Mucosa of descending colon (tissue), 3 donors: ENCODE measurements at places on chromosomes 3 and 15. TPM values are rescaled to one million over a fixed set of nuclear protein-coding genes. Genes with fewer than 3 reads are reported as not detected.

Gene CPNE9
- total RNA-seq, result not detected

Gene KLHL40
- total RNA-seq, result not detected

Gene APEH
- 142 TPM for total RNA-seq

Gene SMAD6
- 18.5 TPM for total RNA-seq

Gene CHRM5
- total RNA-seq, result not detected

Gene USP50
- 0.38 TPM for total RNA-seq

Gene PDZRN3
- total RNA-seq, result 18.5 TPM

Gene SKIL
- 51.3 TPM for total RNA-seq

Gene SLC6A6
- total RNA-seq, result 11.2 TPM

DNA sequence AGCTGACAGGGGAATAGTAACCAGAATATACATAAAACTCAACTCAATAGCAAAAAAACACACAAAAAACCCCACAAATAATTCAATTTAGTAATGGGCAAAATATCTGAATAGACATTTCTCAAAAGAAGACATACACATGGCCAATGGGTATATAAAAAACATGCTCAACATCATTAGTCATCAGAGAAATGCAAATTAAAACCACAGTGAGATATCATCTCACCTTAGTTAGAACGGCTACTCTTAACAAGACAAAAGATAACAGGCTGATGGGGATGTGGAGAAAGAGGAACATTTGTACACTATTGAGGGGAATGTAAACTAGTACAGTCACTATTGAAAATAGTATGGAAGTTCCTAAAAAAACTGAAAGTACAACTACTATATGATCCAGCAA, 678.6 kb downstream of the MECOM start:
- DNase-seq, result no peak

DNA sequence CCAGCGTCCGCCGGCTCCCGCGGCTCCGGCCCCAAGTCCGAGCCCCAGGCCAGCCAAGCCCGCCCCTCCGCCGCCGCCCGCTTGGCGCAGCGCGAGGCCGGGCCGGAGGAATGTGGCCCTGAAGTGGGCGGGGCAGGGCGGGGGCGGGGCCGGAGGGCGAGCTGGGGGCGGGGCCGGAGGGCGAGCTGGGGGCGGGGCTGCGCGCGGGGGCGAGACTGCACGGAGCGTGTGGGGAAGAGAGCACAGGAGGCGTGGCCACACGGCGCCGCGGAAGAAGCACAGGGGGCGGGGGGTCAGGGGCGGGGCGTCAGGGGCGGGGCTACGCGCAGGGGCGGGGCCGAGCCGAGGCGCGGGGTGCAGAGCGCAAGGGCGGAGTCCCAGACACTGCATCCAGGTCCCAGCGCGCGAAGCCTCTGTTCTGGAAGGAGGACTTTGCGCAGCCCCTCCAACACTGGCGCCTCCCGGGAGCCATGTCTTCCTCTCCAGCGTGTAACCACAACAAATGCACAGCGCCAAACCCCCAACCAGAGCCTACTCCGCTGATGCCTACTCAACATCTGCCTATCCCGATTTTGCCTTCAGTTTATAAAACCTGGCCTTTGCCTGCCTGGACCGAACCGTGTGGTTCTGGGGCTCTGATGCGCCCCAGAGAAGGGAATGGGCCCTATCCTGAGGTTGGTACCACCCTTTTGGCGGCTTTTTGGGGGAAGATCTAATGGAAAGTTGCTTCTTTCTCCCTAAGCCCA, 105.5 kb downstream of the IQSEC1 start:
- DNase-seq, result peak; percentile 93

DNA sequence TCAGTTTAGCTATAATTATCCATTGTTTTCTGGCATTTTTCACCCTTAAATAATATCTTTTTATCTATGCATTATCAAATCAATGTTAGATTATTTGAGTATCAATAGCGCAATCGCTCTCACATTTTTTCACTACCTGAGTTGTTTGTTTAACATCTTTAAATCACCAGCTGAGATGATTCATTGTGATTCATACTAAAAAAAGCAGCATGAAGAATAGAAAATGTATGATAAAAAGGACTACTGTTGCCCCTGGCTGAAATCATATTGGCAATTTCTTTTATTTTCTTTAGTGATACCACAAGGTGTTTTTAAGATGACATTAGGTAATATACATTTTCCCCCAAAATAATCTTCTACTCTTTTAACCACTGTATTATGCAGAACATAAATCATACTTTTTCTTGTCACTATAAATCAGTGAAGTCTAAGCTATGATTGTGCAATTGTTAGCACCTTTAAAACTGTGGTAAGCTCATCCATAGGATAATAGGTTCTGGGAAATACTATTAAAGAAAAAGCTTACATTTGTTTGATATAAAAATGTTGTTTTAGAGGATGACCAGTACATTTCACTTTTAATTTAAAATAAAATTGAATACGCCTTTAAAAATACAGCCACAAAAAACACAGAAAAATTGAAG, 889.1 kb downstream of the NAALADL2 start:
- no peak for DNase-seq

GRCh38 chr3:182309120-182309519, 484.2 kb upstream of the ATP11B start:
- DNase-seq, result no peak

GRCh38 chr15:62047282-62047827, 12.9 kb downstream of the VPS13C start:
- no peak for DNase-seq

GRCh38 chr3:55190331-55190730, 262.5 kb upstream of the LRTM1 start:
- no peak for DNase-seq

DNA sequence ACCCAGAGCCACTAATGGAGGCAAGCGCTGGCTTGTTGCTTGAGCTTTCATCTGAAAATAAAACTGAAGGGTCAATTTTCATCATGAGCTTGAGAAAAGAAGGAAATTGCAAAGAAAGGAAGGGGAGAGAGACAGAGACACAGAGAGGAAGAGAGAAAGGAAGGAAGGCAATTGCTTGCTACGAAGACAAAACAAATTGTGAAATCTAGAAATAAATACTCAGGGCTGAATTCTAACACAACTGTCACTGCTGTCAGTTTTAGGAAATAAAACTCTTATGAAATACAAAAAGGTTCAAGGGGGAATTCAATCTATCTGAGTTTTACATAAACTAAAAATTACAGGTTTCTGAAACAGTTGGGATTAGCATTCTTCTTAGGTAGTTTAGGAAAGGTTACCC, 36.7 kb downstream of the FOXP1 start:
- no peak for DNase-seq

GRCh38 chr3:108079877-108080276, 11.0 kb downstream of the CD47 start:
- no peak for DNase-seq

- DNase-seq, result peak; percentile 68
These were observed 18.8 kb upstream of the SATB1 start for GRCh38 chr3:18443665-18444594.

DNA sequence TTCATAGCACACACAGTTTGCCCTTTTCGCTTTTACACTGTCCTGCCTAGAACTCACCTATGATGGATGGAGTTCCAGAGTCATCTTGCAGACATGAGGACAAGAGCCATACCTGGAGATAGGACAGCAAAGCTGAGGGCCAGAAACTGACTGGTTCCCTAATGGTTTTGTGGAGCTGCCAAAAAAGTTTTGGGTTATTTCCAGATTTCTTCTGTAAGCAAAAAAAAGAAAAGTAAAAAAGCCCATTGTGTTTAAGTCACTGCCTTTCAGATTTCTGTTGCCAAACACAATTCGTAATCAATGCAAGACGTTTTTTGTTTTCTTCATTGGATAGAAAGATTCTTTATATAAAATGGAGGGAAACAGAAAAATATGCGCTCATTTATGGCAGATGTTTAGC, 42.4 kb upstream of the KY start:
- DNase-seq, result no peak

DNA sequence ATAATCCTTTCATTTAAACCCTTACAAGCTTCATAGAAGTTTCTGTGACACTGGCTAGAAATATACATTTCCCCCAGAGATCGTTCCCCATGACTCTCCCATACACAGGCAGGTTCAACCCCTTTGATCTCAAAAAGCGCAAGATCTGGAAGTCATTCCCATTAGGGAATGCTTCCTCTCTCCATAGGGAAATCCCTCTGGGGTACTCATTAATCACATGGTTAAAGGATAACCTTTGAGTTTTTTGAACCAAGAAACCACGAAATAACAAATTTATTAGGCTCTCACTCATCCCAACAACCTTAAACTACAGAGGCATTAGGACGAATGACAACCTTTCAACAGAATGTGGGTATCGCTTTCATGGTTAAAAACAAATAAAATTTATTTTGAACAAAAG, 211.9 kb upstream of the PRICKLE2 start:
- no peak for DNase-seq

- no peak for DNase-seq
These were observed 318.4 kb upstream of the COL8A1 start for GRCh38 chr3:99319961-99320360.

GRCh38 chr3:188296761-188297612, 143.0 kb downstream of the LPP start:
- peak; percentile 27 for DNase-seq

GRCh38 chr3:98775459-98776139, 12.5 kb downstream of the ST3GAL6 start:
- no peak for DNase-seq

DNA sequence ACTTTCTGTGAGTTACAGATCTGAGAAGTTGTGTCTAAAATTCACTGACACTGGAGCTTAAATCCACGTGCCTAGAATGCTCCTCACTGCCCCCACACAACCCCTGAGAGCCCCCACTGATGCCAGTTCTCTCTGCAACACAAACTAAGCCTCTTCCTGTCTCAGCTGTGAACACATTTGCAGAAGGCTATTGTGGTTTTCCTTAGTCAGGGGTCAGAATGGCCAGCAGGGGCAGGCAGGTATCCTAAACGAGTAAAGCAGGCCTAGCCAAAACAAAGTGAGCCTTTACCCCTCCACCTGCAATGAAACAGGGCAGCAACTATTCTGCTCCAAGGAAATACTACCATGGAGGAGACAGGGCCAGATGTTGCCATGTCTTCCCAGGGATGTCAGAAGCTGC, 78.6 kb downstream of the FHIT start:
- DNase-seq, result no peak

GRCh38 chr15:41307679-41308078, 24.7 kb downstream of the OIP5 start:
- no peak for DNase-seq

- no peak for DNase-seq
These were observed 65.2 kb upstream of the MNS1 start for GRCh38 chr15:56530157-56530556.
